Esophagus squamous epithelium (tissue), 5 donors: ENCODE measurements at places on chromosomes 16 and 17.

DNA sequence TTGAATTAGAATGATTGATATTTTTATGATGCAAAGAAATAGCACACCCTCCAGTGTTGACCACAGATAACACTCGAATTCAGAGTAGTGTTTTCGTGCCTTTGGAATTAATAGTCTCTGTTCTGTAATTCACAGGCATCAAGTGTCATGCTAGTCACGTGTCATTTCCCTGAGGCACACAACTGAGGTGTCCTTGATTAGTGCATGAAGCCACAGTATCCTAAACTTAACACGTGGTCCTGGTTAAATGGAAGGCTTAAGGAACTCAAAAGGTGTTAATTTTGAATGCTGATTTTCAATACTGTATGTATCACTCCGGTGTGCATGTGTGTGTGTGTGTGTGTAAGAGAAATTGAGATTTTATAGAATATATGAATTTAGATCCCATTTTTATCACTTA lies 625.6 kb downstream of the TMEM114 start:
- DNase-seq, result no peak

DNA sequence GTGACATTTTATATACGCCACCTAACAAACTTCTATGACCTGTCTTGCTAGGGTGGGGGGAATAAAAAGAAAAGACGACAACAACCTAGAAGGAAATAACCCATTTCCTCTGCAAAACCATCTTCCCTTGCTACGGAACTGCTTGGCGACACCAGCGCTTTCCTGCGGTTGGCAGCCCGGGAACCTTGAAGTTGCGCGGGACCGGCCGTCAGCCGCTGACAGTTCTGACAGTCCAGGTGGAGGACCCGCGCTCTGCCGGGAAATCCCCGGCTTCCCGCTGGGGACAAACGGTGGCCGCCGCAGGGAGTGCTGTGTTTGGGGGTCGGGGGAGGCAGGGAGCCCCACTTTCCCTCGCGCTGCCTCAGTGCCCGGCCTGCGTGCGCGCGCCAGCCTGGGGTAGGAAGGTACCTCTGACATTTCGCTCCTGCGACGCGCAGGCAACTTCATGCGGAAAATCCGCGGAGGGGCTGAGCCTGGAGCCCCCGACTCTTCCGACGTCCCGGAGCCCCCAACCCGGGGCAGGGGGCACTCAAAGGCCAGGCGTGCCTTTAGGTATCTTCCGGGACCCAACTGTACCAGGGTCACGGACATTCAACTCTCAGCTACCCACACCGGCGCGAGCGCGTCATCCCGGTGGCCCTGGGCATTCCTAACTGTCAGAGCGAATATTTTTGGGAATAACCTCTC lies 516 bp downstream of the SLC16A6 start:
- no peak for DNase-seq

DNA sequence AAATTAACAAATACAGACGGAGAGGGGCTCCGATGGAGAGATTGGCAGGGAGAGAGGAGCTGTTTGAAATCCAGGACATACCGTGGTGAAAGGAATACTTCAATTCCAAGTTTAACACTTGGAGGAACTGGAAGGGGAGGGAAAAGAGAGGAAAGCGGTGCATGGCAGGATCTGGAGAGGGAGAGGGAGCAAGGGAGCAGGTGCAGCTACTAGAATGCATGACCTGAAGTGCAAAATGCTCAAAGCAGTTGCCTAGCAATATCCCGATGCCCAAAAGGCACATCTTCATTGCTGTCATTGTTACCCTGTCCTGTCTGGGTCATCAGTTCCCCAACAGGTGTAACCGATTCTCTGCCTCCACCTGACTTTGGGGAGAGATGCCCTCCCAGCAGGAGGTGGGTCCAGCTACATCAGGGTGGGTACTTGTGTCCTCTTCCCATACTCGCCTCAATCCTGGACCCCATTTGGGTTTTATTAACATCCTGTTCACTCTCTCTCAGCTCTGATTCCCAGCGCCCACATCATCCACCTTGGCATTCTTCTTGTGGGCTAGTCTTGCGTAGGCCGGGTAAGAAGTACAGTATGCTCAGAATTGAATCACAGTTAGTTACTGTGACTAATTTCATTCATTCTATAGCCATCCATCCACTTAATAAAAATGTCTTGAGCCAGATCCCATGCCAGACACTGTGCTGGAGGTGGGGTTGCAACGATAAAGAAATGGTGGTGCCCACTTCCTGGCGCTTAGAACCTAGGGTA lies 37.4 kb upstream of the EMP2 start:
- DNase-seq, result no peak

GRCh38 chr17:76966016-76966415 lies 97.8 kb downstream of the MGAT5B start:
- no peak for DNase-seq

- DNase-seq, result no peak
These were observed 69.3 kb downstream of the SCNN1B start for GRCh38 chr16:23371368-23371767.

- DNase-seq, result no peak
These were observed 14.4 kb downstream of the SNN start for GRCh38 chr16:11682655-11683096.

DNA sequence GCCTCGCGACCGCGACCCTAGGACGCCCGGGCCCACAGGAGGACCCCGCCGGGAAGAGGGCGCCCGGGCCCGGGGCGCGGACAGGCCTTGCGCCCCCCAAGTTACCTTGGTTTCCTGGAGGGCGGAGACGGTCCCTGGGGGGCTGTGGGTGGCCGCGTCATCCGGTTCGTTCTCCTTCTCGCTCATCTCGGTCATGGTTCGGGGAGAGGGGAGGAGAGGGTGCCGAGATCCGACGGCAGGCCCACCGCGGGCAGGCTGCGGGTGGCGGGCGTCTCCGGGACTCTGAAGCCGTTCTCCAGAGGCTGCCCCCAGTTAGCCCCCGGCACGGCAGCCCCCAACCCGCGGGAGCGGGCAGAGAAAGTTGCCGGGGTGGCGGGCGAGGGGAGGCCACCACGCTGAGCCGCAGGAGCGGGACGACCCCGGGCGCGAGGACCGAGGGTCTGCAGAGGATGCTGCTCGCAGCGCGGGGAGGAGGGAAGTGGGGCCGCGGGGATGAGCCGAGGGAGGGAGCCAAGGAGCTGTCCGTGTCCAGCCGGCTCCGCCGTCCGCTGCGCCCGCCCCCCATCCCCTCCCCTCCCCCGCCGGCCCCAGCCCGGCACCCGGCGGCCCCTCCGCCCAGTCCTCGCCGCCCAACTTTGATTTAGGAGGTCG lies at the start of gene STAC2:
TSS of gene STAC2 (minus strand) at position 638 of the 651 bp plus-strand sequence. CDS start at position 195, 443 bp downstream.
- DNase-seq, result no peak

GRCh38 chr16:89572485-89573205 lies 2.9 kb upstream of the CPNE7 start:
- no peak for DNase-seq

DNA sequence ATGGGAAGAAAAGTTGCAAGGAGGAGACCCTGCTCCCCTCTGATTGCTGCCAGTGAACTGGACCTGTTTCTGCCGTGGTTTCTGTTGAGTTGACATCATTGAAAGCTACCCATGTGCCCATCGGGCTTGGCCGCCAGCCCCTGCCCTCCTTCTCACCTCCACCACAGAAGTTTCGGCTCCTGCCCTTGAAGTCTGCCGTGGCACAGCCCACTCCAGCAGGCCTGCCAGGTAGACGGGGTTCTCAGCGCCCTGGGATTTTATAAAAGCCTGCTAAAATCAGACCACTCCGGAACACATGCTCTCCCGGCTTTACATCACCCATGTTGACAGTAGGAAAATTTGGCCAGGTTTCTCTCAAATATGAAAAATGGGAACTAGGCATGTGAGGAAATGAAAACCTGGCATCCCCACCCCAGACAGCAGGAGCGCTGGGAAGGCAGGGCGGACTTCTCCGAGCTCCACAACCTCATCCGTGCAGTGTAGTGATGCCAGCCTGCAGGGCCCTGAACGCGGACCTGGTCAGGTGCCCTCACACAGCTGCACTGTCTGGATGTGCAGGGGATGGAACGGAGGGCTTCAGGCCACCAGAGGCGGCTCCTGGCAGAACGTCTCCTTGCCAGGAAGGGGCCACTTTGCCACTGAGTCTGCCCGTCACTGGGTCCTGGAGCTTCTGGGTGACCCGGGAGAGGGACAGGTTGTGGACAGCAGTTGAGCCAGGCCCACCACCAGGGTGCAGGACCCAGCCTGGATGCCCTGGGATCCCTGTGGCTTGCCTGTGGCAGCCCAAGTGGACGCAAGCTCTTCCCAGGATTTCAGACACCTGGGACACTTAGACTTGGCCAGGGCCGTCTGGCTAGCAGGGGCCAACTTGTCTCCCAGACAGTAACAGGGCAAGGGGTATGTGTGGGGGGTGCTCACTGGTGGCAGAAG lies 6.9 kb upstream of the GSE1 start:
- DNase-seq, result no peak

DNA sequence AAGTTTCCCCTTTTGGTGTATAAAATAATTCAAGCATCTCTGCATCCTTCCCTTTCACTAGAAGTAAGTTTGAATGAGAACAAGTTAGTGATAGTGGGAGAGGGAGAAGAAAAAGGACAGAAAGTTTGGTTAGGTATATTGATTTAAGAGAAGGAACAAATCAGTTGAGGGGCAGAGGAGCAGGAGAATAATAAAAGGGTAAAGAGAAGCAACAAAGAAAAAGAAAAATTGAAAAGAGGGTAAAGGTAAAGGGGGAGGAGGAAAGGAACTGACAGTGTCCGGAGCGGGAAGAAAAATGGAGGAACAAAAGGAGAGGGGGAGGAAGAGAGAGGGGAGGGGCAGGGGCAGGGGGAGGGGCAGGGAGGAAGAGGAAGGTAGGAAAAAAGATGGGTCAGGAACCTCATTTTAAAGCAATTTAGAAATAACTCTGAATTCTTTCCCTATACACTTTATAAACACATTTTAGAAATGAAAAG lies 6.3 kb upstream of the IGF2BP1 start:
- DNase-seq, result no peak

DNA sequence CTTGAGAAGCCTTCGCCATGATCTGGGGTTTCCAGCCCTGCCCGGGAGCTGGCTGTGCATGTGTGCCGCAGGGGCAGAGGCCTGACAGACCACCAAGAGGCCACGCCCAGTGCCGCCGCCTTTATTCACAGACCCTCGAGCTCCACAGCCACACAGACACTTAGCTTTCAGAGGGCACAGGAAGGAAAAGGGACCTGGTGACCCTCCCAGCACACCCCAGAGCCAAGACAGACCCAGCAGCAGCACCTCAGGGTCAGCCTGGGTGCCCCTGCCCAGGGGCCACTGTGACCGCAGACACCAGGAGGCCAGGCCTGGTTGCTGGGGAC lies 10.8 kb downstream of the MCRIP1 start:
- no peak for DNase-seq

DNA sequence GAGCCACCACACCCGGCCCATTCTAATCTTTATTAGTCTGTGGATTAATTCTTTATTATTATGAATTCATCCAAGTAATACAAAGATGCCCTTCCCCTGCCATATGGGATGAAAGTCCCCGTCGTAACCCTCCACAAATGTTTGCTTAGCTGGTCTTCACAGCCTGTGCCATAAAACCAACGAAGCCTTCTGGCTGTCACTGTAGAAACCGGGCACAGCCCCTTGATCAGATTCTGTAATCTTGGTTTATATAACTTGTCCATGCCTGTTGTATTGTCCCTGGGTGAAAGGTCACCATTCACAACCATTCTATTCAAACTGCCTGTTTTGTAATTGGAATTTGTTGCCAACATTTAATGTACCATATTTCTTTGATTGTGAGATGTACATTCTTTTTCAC lies 66.5 kb downstream of the ATP2C2 start:
- DNase-seq, result no peak

- DNase-seq, result no peak
These were observed 85.5 kb downstream of the WWP2 start for GRCh38 chr16:69847643-69848042.

- no peak for DNase-seq
These were observed 85.9 kb downstream of the TMEM132E start for GRCh38 chr17:34665150-34665806.

DNA sequence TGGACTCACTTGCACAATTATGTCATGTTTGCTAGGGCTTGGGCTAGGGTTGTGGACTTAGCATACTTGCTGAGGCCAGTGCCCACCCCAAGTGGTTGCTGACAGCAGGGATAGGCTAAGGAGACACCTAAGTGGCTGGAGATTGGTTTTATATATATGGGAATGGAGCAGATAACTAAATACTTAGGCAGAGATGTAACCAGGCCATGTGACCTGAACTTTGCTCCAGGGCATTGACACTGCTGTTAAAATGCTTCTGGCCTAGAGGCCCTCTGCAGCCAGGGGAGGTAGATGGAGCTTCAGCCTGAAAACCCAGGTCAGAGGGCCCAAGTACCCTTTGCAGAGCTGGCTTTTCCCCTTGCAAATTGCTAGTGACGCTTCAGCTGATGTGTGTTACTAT lies 1.4 kb upstream of the ITGB3 start:
- no peak for DNase-seq

- DNase-seq, result no peak
These were observed 29.4 kb downstream of the IRF8 start for GRCh38 chr16:85928401-85928820.

DNA sequence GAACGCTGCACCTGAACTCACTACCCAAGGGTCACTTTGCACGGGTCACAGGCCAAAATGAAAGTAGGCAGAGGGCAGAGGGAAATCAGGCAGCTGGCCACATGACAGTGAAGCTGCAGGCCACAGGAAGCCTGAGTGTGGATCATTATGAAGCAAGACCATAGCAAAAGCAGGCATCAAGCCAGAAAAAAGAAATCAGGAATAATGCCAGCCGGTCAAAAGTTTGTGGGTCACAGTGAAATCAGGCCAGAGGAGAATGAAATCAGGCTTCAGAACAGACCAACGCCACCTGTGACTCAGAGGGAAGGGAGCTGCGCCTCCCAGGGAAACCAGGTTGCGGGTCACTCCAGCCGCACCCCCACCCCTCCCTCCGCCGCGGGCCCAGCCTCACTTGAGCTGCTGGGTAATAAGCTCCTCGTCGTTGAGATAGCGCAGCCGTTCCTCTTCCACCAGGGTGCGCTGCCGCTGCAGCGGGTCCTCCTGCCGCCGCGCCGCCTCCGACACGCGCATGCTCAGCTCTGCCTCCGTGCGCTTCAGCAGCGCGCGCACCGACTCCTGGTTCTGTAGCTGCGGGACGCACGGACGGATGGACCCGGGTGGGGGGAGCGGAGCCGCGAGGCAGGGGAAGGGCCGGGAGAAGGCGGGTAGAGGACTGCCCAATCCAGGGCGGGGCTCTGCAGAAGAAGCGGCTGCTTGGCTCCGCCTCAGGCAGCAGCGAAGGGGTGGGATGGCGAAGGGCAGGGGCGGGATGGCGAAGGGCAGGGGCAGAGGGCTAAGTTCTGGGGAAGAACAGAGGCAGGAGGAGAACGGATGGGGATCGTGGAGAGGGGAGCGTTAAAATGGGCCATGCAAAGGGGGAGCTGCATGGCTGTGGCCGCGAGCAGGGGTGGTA lies 47.7 kb downstream of the SRCIN1 start:
- peak; percentile 25 for DNase-seq

GRCh38 chr16:84700446-84701300 lies 873 bp downstream of the USP10 start:
- no peak for DNase-seq

DNA sequence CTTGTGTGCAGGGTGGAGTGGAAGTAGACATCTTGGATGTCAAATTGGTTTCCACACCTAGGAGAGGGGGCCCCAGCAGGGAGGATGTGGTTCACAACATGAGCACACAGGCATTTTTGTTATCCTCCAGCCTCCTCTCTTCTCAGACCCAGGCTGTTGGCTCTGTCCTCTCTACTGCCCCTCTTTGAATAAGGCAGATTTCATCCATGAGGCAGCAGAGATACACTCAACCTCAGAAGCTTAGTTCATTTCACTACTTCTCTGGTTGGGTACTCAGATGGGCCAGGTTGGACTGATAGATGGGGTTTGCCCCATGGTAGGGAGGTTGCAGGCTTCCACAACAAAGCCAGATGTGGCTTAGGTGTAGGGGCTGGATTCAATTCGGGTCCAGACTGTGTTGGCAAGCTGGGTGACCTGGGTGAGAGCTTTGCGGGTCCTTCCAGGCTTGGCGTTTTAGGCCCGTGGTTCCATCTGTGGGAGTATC lies 22.2 kb upstream of the NFATC3 start:
- no peak for DNase-seq
